ENCODE measurements at places on chromosomes 3 and 15. TPM values are rescaled to one million over a fixed set of nuclear protein-coding genes. Genes with fewer than 3 reads are reported as not detected.

GRCh38 chr3:128320551-128321340, 145.9 kb downstream of the DNAJB8 start:
- no peak for DNase-seq

DNA sequence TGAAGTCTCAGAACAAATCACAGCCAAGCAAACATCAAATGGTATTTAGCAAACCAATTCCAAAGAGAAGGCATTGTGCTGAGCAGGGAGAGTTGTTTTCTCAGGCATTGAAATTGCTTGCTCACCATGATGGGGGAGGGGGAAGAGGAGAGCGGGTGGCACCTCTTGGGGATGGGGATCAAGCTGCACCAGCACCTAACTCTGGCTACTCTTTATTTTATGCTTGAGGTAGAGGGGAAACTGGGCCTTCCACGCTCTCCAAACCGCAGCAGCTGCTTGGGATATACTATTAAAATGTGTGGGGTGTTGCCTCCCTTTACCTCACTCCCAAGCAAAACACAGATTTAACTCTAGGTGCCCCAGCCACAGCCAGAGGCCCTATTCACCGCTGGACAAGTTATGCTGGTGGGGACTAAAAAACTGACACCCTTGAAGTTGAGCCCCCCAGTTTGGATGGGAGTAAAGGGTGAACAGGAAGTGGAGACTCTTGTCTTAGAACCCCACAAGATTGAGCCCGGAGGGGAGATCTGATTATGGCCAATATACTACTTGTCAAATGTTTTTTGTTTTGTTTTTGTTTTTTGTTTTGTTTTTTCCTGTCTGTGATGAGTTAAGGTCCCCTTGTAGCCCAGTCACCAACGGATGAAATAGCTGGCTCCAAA, 5.0 kb upstream of the FOXB1 start:
- DNase-seq, result no peak

DNA sequence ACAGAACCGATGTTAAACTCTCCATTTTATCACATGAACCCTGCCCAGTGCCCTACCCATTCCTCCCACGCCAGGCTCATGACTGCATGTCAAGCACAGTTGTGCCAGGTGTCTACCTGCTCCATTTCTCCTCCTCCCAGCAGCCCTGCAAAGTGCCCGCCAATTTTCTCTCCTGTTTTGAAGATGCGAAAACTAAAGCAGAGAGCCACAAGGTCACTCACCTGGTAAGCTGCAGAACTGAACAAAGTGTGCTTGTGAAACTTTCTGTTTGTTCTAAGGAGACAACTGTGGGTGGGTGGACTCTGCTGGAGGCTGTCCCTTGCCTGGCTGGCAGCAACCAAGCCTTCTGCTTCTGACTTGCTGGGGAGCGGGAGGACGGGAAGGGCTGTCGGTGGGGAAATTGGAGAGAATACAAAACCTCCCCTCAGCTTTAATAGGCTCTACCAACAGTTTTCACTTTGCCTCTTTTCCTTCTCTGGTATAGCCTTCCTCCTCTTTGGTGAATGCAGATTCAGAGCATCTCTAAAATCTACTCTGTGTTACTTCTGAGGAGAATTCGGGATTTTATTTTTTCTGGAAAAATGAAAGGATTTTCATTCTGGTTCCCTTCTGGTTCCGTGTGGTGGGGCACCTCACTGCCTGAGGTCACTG, 23.0 kb downstream of the LIMD1 start:
- no peak for DNase-seq

DNA sequence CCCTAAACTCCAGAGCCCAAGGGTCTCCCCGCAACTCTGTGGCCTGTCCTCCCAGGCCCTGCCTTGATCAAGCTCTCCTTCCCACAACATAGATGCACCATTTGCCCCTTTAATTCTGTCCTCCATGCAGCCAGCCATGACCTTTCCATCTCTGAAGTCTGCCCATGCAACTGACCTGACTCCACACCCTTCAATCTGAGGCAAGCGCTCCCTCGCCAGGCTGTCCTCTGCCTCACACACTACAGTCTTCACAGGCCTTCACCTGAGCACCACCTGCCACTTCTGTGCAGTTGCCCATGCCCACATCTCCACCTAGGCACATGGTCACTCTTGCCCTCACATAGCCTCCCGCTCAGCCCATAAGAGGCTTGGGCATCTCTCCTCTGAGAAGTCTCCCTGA, 244.0 kb downstream of the OCA2 start:
- DNase-seq, result no peak

GRCh38 chr3:72171463-72171881, 386.5 kb upstream of the PROK2 start:
- DNase-seq, result no peak

Gene PSMA4
- 141 TPM for total RNA-seq

DNA sequence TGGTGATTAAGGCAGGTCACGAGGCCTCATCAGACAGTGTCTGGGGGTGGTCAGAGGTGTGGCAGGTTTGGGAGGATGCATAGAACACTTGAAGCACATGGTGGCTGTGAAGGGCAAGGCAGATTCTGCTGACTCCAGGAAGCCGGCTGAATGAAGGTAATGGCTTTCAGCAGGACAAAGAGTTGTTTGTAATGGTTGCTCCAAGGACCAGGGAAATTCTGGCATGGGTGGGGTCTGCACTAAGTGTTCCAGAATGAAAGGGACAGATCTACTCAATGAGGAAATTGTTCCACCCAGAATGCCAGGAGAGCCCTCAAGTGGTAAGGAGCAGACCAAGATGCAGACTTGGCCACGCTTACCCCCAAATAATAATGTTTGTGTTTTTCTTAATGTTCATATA, 70.7 kb upstream of the ACAD9 start:
- DNase-seq, result no peak

- DNase-seq, result peak; percentile 40
These were observed 25.0 kb downstream of the LRRC58 start for GRCh38 chr3:120324190-120324589.

Gene SLC28A2
- total RNA-seq, result not detected

DNA sequence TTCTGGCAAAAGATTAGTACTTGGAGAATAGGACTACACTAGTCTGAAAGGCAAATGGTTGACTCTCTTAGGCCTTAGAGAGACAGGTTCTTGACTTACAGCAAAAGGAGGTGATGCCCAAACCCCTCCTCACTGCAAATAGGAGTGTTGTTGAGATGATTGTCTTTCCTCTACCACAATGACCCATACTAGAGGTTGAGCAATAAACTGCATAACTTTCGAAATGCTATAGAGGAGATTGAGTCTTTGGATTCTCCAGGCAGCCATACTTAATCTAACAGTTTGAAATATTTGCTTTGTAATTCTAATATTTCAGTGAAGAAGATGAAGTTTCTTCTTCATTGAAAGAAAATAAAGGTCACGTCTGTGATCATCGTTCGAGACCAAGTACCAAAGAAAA, 498.5 kb upstream of the GBE1 start:
- DNase-seq, result peak; percentile 26

DNA sequence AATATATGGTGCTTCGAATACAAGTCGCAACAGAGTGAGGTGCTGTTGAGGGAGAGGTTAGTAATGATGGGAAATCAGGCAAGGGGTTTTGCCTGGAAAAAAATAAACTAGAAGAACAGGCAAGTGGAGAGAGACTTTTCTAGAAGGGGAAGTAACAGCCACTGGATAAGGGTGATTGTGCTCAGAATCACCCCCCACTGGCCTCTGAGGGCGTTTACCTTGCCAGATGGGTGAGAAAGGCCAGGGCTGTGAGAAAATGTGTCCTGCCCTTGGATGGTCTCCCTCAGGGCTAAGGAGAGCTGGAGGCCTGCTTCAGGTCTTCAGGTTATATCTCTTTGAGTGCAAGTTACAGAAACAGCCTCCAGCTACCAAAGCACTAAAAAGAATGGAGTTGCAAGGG, 151.8 kb downstream of the MEX3B start:
- no peak for DNase-seq

- no peak for DNase-seq
These were observed 13.9 kb upstream of the ANPEP start for GRCh38 chr15:89828281-89829145.

- no peak for DNase-seq
These were observed 391.4 kb upstream of the RARB start for GRCh38 chr3:25036633-25037032.

DNA sequence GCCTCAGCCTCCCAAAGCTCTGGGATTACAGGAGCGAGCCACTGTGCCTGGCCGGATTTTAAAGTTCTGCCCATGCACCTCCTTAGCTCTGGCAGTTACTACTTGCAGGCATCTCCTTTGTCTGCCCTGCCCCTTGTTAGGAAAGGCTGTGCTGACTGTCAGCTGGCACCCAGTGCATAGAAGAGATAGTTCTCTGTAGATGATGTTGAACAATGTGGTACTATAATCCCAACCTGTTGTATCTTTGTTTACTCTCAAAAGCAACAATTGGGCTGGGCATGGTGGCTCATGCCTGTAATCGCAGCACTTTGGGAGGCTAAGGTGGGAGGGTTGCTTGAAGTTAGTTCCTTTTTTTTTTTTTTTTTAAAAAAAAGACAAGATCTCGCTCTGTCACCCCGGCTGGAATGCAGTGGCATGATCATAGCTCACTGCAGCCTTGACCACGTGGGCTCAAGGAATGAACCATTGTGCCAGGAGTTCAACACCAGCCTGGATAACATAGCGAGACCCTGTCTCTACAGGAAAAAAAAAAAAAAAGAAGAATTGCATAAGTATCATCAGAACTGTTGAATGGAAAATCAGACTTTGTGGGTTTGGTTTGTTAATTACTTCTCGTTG, 30.6 kb downstream of the FLNB start:
- no peak for DNase-seq

DNA sequence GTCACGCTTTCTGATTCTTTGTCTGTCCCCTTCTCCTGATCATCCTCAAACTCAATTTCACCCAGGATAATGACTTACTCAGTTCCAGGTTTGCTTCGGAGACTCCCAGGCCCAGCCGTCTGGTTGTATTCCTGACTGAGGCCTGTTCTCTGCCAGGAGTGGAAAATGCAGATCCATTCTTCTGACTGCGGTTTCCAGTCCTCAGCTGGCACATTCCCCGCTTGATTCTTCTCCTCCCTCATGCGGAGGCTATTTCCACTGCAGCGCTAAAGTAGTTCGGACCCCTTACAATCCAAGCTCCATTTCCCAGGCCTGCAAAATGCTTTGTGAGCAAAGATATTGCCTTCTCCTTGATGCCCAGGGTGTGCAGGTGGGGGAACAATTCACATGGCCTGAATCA, 47.2 kb upstream of the GALNT15 start:
- no peak for DNase-seq

DNA sequence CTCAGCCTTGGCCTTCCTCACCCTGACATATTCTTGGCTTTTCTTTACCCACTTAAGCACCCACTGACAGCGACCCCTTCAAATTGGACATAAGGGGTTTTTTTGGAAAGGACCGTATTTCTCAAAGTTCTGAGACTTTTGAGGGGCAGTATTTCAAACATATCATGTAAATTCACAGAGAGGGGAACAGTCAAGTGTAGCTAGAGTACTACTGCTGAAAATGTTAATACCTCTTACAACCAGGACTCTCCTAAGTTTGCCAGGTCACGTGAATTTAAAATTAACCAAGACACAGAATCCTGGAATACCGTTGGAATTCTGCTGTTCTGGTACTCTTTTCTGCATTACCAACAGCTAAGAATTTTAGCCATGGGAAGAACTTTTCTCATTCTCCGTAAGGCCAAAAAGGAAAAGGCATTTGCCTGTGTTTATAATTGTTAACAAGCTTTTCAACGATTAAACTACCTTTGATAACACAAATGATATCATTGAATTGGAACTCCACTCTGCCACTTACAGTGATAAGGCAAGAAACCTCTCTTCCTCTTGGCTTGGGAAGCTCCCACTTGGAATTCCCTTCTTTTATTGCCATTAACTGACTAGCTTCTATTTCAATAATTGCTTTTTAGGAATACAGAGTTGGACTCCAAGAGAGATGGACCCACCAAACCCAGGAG, 597 bp upstream of the GBE1 start:
- peak; percentile 30 for DNase-seq

GRCh38 chr3:147267434-147267833, 138.9 kb downstream of the ZIC4 start:
- no peak for DNase-seq

Gene NR2E3
- total RNA-seq, result 0.26 TPM

All from bronchial epithelial cell (primary cell).